Pulmonary artery endothelial cell (primary cell): ENCODE measurements at places on chromosomes 1 and 21.

DNA sequence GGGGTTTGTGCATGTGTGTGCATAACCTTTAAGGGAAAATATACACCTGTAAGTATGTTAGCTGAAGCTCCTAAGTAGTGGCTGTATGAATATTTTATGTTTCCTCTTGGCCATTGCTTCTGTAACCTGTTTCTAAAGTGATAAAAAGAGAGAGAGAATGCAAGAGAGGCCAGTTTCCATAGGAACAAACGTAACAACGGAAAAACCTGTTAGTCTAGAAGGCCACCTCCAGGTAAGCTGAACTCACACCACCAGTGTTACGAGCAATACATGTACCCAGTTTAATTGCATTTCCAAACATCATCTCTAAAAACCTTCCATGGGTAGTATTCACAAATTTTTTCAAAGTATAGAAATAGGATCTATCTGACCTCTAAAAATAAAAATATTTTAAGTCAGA, 63.1 kb downstream of the PLPPR4 start:
- no peak for DNase-seq

GRCh38 chr21:45999581-46000181, 18.1 kb downstream of the COL6A1 start:
- no peak for DNase-seq

- no peak for DNase-seq
These were observed 65.0 kb downstream of the ZSWIM5 start for GRCh38 chr1:45141247-45142003.

DNA sequence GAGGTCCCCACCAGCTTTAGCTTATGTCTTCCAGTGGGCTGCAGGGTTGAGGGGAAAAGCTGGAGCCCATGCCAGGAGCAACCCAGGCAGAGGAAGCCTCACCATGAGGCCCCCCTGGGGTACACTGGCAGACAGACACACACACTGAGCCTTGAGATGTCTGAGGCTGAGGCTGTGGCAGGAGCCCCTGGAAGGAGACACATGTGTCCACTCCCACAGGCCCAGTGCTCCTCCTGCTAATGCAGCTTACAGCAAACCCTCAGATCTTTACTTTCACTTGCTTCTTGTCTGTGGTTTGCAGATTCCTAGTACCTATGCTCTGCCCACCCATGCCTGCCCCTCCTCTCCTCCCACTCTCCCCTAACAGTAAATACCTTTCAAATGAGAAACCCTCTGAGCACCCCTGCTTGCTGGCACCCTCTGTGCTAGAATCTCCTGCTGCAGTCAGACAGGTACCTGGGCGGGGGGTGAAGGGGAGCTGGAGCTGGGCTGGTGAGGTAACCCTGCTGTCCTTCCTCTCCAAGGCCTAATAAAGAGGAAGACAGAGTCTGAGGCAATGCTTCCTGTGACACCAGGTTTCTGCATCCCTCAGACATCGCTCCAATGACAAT, 63.4 kb upstream of the NEK2 start:
- DNase-seq: no peak

- peak; percentile 93 for DNase-seq
These were observed 35.7 kb upstream of the HLX start for GRCh38 chr1:220843481-220844011.

DNA sequence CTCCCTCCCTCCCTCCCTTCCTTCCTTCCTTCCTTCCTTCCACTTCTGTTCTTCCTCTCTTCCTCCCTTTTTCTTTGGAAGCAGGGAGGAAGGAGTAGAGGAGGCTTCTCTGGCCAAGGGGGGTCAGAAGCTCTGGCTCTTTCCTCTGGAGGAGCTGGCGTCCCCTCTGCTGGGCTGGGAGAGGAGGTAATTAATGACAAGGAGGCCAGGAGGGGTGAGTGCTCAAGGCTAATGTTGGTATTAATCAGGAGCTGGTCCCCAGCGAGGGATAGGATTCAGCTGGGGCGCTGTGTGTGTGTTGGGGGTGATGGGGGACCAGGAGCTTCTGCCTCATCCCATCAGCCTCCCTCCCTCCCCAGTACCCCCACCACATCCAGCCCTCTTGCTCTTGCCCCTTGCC, 6.2 kb upstream of the PEAR1 start:
- no peak for DNase-seq

DNA sequence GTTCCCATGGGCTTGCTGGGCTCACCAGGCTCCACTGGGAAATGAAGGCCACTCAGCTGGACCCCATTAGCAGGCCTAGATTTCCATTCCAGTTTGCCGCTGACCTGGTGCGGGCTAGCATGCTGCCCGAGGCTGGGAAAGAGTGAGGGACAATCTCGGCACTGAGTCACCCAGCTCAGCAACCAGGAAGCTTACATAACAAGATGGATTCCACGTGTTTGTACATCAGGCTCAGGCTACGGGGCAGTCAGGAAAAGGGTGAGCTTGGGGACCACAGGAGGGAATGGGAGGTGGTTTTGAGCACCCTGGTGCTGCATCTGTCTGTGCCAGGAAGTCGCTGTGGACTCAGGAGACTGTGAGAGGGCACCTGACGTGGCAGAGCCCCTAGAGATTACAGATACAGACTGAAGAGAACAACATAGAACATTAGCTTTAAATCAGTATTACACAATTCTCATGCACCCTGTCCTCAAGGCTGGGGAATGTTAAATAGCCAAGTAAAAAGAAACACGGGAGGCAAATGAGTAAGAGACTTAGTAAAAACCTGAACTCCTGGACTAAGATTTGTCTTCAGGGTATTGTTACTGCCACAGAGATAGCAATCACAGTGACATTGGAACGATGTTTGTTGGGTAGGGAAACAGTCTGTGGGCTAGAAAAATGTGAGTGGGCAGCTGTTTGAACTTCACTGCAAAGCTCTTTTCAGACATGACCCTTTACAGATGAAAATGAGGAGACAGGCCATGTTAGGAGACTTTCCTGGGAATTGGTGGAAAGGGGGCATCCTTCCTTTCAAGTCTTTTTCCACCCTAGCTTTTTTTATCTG, 51.1 kb downstream of the GLUL start:
- DNase-seq: no peak

DNA sequence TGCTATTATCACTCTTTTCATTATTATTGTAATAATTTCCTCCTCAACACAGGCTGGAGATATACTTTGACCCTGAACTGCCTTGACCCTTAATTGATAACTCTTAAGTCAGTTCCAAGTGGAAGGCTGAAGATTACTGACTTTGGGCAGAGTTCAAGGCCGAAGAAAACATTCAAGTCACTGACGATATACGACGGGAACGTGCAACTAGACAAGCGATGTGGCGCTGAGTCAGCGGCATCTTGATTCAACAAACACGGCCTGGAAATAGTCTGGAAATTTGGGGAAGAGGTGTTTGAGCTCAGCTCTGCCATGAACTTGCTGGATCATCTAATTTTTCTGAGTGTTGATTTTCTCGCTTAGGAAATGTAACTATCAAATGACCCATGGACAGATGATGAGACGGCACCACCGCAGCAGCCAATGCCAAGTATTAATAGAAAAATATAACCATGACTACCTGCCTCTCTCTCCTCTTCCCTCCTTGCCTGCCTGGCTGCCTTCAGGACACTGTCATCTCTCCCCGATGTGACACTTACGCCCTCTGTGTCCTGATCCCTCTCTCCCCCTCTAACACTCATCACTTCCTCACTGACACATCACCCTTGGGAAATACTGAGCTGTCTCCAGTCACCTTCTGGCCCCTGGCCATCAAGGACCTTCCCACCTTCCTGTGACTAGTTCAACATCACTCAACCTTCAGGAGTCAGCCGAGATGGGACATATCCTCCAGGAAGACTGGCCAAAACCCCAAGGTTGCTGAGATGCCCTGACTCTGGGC, 49.4 kb downstream of the TMCO4 start:
- DNase-seq: no peak

DNA sequence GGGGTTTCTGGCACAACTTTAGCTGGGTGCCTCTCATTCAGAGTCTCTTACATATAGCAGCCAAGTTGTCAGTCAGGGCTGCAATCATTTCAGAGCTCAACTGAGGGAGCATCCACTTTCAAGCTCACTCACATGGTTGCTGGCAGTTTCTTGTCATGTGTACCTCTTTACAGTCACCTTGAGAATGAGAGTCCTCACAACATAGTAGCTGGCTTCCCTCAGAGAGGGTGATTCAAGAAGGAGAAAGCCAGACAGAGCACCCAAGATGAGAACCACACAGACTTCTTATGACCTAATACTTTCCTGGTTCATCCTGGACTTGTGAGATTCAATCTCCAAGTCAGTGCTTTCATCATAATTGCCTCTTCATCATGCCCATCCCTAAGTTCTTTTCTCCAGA, 57.2 kb downstream of the DPT start:
- DNase-seq: no peak

GRCh38 chr1:195745189-195746010, 862.8 kb downstream of the KCNT2 start:
- DNase-seq: no peak

GRCh38 chr1:85148524-85149250, 52.1 kb downstream of the SYDE2 start:
- no peak for DNase-seq

DNA sequence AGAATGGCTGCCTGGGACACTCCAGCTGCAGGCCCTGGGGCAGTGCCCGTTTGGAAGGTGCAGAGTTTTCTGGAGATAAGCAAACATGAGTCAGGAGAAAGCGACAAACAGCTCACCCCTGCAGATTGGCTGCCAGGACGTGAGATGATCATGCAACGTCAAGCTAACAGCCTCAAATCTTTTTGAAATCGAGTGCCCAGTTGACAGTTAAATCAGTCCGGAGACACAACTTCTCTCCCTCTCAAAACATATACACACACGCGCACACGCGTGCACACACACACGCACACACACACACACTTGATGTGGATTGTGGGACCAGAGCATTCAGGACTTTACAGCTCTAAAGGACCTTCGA, 49.4 kb downstream of the TENT5C start:
- DNase-seq: no peak

- DNase-seq: no peak
These were observed 161.8 kb downstream of the AMY1C start for GRCh38 chr1:103911450-103911849.

DNA sequence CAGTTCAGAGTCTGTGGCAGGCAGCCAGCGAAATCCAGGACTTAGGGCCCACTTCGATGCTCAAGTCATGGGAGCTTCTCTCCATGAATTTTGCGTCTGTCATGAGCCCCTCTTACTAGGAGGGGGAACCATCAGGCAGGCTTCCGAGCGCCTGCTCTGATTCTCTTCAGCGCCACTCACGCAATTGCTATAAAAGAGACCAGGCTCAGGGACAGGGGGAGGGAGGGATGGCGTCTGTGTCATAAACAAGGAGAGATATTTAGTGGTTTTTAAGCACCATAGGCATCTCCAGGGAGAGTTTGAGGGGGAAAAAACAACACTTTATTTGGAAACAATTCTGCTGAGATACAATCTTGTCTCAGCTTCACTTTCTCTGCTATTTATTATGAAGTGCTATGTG, 60.6 kb downstream of the NAV1 start:
- no peak for DNase-seq

- no peak for DNase-seq
These were observed 194.7 kb downstream of the AK5 start for GRCh38 chr1:77476475-77476874.

- DNase-seq: no peak
These were observed 30.5 kb downstream of the LEMD1 start for GRCh38 chr1:205391386-205391785.

GRCh38 chr1:114558544-114558943, 22.9 kb downstream of the BCAS2 start:
- DNase-seq: no peak

- DNase-seq: no peak
These were observed 110.7 kb upstream of the OLFM3 start for GRCh38 chr1:102107441-102107840.

GRCh38 chr1:112721966-112722524, 6.9 kb upstream of the PPM1J start:
- DNase-seq: no peak

GRCh38 chr1:153122831-153123421, 9.6 kb upstream of the SPRR2F start:
- no peak for DNase-seq

DNA sequence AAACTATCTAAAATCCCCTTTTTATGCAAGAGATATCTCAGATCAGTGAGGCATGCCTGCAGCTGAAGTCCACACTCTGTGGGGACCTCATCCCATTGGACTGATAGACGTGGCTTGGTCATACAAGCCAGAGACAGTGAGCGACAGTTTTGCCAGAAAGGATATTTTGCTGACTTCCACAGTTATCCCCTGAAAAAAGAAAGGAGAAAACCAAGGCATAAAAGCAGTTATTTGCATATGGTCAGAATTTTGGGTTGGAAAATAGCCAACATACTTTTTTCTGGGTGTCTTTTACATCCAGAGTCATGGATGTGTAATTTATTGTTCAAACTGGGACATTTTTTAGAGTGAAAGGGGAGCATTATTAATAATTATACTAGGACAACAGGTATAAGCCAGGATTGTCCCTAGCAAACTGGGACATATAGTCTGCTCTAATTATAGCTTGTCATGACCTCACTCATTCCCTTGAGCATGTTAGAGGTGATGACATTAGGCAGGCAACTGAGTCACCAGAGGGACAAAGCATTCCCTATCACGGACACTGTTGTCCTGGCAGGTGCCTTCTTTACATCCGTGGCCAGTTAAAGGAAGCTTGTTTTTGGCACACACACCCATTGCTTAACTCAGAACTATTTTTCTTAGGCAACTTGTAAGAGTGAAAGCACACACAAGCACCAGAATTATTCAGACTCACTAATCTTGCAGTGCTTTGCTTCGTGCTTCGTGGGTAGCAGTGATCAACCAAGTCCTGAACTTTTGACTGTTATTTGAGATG, 65.5 kb downstream of the PRRX1 start:
- no peak for DNase-seq

DNA sequence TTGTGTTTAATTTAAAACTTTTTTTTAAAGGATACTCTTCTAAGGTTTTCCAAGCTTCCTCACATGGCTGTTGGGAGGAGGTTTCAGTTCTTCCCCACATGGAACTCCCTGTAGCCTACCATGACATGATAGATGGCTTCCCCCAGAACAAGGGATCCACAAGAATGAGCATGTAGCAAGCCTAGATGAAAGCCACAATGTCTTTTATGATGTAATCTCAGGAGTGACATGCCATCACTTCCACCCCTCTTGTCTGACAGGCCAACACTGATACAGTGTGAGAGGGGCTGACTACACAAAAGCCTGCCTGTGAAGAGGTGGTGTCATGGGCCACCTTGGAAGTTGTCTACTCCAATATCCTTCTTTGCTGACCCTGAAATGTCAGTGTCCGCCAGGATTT, 32.0 kb downstream of the CD34 start:
- DNase-seq: no peak

DNA sequence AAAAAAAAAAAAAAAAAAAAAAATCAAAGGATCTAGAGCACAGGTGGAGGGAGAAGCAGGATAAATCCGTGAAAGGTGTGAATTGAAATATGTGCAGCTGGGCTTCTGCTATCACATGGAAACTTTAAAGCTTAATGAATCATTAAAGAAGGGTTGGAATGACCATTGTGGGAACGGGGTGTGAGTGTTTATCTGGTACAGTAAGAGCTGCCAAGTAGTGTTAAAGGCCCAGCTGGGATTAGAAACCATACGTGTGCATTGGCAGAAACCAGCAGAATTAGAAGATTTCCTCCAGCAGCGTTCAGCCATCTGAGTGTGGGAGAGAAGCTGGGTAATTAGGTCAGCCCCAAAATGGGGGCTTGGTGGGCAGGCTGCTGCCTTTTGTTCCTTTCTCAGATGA, 13.5 kb downstream of the FALEC start:
- DNase-seq: no peak
